Spleen (tissue), 13 donors: ENCODE measurements at places on chromosomes 12 and 14.

DNA sequence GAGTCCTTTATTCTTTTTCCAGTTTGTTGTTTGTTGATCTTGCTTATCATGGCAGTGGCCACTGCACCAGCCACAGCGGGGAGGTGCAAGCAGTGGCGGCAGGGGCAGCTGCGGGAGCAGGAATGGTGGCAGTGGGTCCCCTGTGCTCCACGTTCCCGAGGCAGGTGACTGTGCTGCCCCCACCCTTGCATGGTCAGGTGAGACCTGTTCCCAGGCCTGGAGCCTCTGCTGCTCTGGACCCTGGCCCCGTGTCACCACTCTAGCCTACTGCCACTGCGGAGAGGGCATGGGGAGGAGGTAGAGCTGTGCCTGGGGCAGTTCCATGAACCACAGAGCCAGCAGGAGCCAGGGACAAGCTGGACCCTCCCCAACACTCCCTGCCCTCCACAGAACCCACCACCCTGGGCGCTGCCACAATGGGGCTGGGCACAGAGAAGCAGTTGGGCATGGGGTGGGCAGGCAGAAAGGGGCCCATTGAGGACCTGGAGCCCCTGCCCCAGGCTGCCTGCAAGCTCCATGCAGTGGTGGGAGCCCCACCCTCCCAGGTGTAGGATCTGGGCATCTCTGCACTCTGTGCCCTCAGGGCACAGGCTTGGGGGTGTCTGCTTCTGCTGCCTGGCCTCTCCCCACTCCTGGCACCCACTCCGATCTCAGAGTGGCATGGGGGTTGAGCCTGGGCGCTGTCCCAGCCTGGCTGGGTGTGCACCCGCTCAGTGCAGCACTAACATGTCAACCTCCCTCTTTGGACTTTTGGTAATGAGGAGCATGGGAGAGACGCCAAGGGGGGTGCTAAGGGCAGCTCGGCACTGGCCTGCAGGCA is 23.1 kb upstream of the WDR20 start:
- peak; percentile 47 for DNase-seq

DNA sequence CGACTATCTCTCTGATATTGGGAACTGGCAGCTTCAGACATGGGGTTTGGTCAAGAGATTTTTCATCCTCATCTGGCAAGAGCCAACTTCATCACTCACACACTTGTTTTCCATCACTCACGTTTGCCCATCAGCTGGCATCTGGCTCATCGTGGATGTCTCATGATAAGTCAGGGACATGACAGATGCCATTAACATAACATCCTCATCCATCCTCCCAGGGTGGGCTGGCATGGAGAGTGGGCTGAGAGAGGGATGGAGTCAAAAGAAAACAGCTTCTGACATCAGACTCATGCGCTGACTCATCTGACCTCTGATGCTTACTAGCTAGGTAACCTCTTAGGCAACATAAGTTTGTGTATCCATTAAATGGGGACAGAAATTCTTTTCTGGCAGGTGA is 1.8 kb upstream of the VSX2 start:
- DNase-seq: no peak

DNA sequence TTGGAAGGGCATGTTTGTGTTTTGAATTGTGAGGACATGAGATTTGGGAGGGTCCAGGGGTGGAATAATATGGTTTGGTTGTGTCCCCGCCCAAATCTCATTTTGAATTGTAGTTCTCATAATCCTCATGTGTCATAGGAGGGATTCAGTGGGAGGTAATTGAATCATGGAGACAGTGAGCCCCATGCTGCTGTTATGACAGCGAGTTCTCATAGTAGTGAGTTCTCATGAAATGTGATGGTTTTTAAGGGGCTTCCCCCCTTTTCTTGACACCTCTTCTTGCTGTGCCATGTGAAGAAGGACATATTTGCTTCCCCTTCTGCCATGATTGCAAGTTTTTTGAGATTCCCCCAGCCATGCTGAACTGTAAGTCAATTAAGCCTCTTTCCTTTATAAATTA is 260.0 kb downstream of the DUSP6 start:
- no peak for DNase-seq

DNA sequence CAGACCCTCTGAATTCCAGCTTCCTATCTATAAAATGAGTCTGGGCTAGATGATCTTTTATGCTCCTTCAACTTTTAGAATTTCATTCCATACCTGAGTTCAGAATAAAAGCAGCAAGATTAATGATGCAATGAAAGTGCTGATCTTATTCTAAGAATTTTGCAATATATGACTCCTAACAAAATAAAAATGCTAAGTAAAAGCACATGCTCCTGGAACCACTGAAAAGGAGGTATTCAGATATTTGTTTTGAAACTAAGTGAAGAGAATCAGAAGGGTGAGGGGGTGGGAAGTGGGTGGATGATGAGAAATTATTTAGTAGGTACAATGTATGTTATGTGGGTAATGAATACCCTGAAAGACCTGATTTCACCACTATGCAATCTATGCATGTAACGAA is 216.6 kb downstream of the PTPRO start:
- no peak for DNase-seq

GRCh38 chr14:104416383-104416782 is 163.2 kb upstream of the C14orf180 start:
- no peak for DNase-seq
